ENCODE measurements at places on chromosomes 2 and 18.

GRCh38 chr2:71309-72035 lies 25.2 kb upstream of the FAM110C start:
- DNase-seq: no peak

DNA sequence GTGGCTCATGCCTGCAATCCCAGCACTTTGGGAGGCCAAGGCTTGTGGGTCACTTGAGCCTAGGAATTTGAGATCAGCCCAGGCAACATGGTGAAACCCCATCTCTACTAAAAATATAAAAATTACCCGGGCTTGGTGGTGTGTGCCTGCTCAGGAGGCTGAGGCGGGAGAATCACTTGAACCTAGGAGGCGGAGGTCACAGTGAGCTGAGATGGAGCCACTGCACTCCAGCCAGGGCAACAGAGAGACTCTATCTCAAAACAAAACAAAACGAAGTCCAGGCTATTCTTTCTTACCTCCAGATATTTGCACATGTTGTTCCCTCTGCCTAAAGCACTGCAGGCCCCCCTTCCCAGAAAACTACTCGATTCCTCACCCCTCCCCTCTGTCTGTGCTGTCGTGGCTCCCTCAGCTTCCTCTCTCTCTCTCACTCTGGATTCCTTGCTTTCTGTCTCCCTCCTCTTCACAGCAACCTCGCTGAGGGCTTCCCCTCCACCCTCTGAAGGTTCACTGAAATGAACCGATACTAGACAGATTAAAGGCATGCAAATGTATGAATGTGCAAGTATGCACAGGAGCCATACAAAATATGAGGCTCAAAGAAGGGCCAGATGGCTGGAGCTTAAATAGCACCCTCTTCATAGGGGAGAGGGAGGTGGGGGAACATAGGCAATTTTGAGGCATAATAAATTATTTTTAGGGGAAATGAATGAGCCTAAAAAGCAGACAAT lies 18.5 kb downstream of the TMEM177 start:
- DNase-seq: no peak

- no peak for DNase-seq
These were observed 54.2 kb downstream of the PDE1A start for GRCh38 chr2:182372661-182373060.

- no peak for DNase-seq
These were observed 4.0 kb downstream of the TMEM200C start for GRCh38 chr18:5891184-5891853.

DNA sequence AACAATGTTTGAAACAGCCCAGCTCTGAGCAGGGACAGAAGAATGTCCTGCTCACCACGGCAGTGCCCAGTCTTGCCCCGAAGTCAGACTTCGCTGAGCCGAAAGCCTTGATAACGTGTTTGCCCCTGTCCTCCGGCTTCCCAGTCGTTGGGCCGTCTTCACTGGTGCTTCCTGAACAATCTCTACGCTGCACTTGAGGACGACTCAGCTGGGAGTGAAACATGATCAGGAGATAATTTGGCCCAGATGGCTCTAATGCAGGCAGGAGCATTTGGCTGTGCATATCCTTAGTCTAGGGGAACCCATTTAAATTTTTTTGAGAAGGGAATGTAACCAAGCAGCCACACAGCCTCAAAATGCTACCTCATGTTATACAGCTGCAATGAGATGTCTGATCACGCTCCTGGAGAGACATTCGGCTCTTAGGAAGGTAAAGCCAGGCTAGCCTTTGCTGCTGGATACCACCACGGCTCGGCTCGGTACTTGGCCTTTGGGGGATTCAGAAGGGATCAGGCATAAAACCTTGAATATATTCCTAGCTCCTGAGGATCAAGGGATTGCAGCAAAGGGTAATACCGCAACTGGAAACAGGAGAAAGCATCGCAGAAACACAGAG lies 43.6 kb downstream of the FECH start:
- no peak for DNase-seq

GRCh38 chr2:216943109-216943508 lies 83.2 kb upstream of the TNP1 start:
- no peak for DNase-seq

GRCh38 chr2:120550893-120551446 lies 184.7 kb upstream of the GLI2 start:
- no peak for DNase-seq

- no peak for DNase-seq
These were observed 225.5 kb upstream of the GALNT5 start for GRCh38 chr2:157032017-157032416.

- no peak for DNase-seq
These were observed 225.9 kb upstream of the MGAT5 start for GRCh38 chr2:134027980-134028379.

GRCh38 chr18:60691061-60691460 lies 318.5 kb upstream of the MC4R start:
- no peak for DNase-seq

- DNase-seq: no peak
These were observed 2.8 kb downstream of the RHOB start for GRCh38 chr2:20449501-20450200.

- DNase-seq: no peak
These were observed 162.7 kb downstream of the INHBB start for GRCh38 chr2:120508567-120509041.

- no peak for DNase-seq
These were observed 3.0 kb upstream of the ZNF516 start for GRCh38 chr18:76498064-76498463.

GRCh38 chr2:42223067-42223854 lies 54.1 kb downstream of the EML4 start:
- no peak for DNase-seq

DNA sequence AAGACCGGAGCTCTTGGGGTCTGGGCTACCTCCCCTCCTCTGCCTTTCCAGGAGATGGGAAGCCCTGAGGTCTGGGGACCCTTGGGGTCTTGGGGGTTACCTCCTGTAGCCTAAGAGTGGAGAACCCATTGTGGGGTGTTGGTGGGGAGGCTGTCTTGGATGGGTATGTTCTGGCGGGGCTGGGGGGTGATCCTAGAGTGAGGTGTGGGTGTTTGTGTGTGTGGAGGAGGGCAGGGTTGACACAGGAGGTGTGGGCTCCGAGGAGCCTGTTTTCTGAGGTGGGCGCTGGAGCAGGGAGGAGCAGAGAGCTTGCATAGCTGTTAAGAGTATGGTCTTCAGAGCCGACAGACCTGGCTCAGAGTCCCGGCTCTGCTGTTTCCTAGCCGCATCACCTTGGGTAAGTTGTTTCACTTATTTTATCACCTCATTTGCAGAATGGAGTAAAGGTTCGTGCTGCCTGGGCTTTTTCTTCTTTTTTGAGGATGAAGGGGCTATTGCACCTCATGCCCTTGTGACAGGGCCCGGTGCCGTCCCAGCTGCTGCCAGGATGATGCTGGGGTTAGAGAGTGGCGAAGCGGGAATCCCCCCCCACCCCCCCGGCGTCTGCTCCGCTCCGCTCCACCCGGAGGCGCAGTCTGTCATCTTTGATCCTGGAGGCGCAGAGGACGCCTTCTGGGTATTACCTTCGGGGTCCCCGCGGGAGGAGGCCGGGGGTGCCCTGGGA lies 17.2 kb downstream of the TET3 start:
- no peak for DNase-seq

GRCh38 chr2:112949456-112949855 lies 28.4 kb upstream of the IL36G start:
- DNase-seq: no peak

- DNase-seq: no peak
These were observed 108.3 kb downstream of the CELF4 start for GRCh38 chr18:37457341-37457740.

GRCh38 chr2:108580050-108580449 lies 45.8 kb downstream of the LIMS1 start:
- DNase-seq: no peak

- DNase-seq: no peak
These were observed 200.8 kb downstream of the TTC32 start for GRCh38 chr2:19700861-19701585.

- no peak for DNase-seq
These were observed 4.3 kb downstream of the VAPA start for GRCh38 chr18:9918016-9918680.

- DNase-seq: no peak
These were observed 270.4 kb upstream of the TMEFF2 start for GRCh38 chr2:192465141-192465540.

DNA sequence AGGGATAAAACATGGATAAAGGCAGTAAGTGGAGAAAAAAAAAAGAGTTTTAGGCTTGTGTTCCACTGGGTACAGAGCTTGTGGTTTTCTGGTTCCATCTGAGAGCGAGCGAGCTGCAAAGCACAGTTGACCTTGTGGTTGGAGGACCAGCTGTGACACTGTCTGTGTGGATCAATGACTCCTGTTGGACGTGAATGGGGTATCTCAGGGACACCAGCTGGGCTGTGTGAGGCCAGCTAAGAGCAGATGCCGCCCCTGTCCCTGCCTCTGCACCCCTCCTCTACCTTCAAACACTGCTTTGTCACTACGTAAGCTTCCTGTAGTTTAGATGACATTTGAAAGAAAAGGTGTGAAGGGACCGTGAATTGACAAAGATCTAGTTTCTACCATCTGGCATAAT lies 67.8 kb downstream of the QPCT start:
- no peak for DNase-seq

GRCh38 chr2:238059505-238059904 lies 1.3 kb upstream of the SCLY start:
- DNase-seq: no peak

DNA sequence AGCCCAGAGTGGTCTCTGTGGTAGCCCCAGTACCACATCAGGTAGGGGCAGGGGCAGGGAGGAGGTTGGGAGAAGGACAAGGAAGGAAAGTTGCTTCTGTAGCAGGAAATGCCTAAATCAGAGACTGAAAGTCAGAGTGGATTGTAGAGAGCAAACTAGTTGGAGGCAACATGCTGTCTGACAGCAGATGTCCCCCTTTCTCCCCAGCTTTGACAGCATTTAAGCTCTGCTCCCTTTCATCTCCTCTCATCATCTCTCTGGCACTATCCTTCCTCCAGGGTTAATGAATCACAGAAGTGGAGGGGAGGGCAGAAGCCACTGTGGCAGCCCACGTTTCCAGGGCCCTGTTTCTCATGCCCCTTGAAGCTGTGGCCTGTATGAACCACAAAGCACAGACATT lies 50.4 kb downstream of the BOD1L2 start:
- DNase-seq: no peak

DNA sequence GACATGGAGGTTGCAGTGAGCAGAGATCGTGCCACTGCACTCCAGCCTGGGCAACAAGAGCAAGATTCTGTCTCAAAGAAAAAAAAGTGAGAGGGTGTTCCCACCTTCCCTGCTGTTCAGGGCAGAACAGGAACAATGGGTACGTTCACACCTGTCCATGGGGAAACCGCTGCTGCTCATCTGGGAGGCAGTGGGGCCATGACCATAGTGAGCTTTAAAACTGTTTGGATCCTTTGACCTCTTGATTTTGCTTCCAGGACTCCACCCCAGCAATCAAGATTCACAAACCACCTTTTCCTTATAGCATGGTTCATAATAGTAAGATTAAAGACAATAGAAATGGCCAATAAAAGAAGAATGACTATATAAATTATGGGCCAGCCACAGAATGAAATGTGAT lies 209.2 kb downstream of the ARL4C start:
- no peak for DNase-seq

DNA sequence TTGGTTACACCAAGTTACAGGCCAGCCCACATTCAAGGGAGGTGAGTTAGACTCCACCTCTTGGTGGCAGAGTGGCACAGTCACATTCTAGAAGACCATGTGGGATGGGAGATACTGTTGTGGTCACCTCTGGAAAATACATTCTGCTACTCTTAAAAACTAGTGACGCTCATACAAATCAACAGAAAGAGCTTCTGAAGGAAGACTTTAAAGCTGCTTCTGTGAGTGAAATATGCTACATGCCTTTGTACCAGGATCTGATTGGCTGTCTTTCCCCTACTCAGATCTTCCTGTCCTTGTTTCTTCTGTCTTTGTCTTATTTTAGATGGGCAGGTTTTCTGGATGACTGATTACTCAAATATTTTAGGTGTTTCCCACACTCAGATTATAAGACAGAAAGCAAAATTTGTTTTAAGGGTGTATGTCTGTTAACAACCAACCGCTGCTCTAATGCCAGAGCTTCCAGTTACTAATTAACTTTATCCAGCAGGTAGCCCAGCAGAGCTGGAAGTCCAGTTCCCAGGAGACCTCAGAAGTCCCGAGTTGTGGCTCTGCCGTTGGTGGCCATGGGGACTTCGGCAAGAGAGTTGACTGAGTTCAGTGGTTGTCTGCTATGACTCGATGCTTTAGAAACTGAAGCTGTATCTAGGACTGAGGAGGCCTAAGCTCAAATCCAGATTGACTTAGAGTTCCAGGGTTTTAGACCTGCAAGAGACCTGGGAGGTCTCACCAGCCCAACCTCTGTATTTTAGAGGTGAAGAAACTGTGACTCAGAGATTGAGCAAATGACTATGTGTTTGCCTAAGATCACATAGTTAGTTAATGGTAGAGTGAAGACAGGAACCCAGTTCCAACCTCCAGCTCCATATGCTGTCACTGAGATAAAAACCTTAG lies 7.4 kb downstream of the IL1R2 start:
- no peak for DNase-seq

DNA sequence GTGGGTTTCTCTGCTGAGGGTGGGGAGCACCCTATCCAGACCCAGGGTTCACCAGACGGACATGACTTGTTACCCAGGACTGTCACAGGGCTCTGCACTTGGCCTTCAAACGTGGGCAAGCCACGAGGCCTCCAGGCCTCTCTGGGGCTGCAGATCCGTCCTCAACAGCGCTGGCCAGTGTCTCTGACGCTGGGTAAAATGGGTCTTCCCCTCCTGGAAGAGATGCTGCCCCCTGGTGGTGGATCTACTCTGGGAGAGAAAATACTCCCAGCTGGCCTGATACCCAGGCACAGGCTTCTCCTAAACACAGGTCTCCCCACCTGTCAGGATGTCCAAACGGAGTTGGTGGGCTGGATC lies 3.7 kb downstream of the GPR17 start:
- DNase-seq: peak; percentile 75

- no peak for DNase-seq
These were observed 1.7 kb downstream of the SIX3 start for GRCh38 chr2:44943031-44943692.

GRCh38 chr18:12038082-12038638 lies 55.5 kb upstream of the ANKRD62 start:
- no peak for DNase-seq

DNA sequence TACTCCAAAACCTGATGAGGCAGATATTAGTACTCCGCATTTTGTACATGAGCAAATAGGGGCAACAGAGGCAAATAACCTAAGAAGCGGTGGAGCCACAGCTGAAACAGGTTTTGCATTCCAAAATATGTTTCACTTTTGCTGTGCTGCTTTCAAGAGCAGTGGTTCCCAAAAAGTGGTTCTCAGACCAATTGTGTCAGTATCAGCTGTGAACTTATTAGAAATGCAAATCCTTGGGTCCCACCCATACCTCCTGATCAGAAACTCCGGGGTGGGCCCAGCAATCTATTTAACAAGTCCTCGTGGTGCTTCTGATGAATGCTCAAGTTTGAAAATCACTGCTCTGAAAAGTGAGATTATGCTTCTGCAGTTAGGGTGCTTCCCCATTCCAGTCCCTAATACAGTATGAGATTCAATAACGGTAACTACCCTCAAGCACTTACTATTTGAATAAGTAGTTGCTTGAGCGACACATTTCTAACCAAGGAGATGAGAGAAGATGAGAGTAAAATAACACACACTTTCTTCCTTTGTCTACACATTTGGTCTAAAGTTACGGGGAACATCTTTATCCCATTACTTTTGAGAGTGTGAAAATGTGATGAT lies 17.8 kb upstream of the TCF4 start:
- no peak for DNase-seq

Measured in activated CD8-positive, alpha-beta memory T cell treated with anti-CD3 and anti-CD28 coated beads for 4 hours (primary cell).